WTC11 (cell line): ENCODE measurements at places on chromosomes 2 and 18.

DNA sequence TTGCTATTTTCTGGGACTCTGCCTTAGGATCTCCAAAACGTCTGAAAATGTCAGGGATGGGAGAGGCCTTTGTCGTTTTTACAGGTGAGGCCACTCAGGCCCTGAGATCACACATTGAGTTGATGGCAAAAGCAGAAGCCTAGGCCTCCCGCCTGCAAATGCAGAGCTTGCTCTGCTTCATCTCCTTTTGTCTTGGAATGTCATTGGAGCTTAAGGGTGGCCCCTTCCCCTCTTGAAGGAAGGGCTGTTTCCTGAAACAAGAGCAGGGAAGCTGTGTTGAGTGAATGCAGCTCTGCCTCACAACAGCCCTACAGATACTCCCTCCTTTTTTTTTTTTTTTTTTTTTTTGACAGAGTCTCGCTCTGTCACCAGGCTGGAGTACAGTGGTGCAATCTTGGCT lies 123.5 kb downstream of the GLI2 start:
- no peak for DNase-seq

GRCh38 chr2:105576440-105577241 lies 168.1 kb upstream of the NCK2 start:
- peak; percentile 29 for DNase-seq

DNA sequence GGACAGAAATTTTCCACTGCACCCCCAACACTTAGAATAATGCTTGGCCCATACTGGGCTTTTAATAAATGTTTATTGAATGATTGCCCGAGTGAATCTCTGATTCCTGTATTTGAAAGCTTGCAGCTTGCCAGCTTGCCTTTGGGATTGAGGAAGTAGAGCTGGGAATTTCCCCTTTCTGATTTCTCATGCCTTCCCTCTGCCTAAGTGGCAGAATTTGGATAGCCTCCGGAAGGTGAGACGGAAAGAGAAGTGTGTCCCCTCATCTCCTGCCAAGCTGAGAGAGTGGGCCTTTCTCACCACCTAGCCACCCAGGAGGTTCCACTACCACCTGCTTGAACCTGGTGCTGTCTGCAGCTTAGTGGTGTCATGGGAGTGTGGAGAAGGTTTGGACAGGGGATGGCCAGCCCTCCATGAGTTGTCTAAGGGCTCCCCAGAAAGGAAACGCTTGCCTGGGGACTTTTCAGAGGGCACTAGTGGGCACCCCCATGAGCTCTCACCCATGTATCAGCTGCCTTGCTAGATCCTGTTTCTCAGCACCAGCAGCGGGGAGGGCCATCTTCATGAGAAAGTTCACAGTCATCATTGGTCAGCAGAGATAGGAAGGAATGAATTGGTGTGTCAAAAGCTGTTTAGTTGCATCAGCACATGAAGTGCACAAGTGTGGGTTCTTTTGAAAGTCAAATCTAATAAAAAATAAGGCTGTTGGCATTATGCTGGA lies 8.6 kb upstream of the NCOA1 start:
- no peak for DNase-seq

DNA sequence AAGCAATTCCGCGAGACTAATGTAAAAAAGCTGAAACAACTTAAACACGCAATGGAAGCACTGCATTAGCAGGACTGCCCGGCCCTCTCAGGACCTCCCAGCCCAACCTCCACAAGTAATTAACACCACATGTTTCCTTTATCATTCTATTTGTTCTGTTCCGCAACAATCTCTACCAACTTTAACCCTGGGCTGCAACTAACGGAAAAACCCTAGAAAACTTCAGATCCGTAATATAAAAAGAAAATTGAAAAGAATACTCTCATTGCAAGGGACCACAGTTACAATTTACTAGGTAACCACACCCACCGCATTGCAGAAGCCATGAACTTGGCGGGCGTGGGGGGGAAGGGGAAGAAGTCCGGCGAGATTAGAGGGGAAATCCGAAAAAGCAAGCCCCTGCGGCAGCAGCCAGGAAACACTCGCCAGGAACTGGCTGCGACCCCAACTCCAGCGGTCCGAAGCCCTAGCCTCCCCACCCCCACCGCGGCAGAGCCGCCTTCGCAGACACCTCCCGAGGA lies 1.2 kb downstream of the EPB41L3 start:
- peak; percentile 49 for DNase-seq

DNA sequence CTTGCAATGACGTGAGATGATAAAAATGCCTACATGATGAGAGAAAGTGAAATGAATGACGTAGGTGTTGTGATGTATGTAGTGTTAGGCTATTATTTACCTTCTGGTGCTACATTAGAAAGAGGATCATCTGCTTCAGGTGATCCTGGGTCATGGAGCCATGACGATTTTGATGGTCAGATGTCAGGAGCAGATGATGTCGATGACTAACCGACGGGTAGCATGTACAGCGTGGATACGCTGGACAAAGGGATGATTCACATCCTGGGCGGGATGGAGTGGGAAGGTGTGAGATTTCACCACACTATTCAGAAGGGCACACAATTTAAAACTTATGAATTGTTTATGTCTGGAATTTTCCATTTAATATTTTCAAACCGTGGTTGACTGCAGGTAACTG lies 43.5 kb upstream of the ACVR1C start:
- no peak for DNase-seq

DNA sequence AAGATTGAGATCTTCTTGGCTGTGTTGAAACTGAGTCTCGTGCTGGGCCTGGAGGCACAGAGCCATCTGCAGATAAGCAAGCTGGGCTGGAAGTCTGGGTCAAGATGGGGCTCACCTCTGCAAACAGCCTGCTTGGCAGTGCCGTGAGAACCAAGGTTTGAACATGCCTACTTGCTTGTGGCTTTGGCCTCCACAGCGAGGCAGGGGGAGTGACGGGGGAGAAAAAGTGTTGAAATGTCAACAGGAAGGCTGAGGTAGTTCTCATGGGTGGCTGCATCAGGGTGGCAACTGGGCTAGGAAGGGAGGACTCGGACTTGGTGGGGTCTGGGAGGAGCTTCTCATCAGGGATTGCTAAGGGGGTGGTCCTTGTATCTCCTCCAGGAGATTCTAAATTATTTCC lies 99.7 kb downstream of the THNSL2 start:
- no peak for DNase-seq

- no peak for DNase-seq
Measured at GRCh38 chr2:109326306-109326705, 197.3 kb downstream of the SH3RF3 start.

GRCh38 chr2:40321016-40321623 lies 130.8 kb downstream of the SLC8A1 start:
- no peak for DNase-seq

DNA sequence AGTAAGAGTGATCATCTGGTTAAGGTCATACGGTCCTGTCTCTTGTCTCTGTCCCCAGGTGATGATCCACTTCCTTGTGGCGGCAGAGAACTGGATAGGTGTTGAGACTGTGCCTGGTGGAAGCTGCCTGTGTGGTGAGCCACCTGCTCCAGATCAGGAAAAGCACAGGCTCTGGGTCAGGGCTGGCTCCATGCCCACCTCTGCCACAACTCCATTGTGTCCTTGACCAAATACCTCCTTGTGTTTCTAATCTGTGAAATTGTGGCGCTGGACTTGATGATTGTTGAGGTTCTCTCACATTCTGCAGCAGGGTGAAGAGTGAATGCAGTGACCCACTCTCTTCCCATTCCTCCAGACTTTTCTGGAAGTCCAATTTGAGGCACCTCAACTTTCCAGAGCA lies 45.7 kb upstream of the EN1 start:
- no peak for DNase-seq

- no peak for DNase-seq
Measured at GRCh38 chr18:28637897-28638296, 461.0 kb upstream of the CDH2 start.

DNA sequence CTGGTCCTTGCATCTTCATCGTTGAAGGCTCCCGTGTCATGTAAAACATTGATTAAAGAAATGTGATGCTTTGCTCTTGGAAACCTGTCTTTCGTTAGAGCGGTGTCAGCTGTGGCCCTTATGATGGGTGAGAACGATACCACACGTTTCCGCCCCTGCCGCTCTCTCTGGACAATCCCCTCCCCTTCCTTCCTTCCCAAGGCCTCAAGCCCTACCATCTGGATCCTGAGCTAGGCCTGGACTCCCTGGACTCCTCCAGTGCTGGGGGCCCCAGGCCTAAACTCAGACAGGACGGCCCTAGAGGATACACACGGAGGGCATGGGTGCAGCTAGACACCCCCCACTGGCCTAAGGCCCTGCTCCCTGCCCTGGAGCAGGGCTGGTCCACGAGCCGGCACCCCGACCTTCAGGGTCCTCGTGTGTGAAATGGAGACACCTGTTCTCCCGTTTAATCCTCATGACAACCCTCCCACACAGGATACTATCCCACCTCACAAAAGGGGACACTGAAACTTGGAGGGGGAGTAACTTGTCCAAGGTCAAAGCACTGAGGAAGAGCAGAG lies 13.2 kb downstream of the BIN1 start:
- no peak for DNase-seq

GRCh38 chr18:46567196-46567595 lies 89.8 kb downstream of the LOXHD1 start:
- no peak for DNase-seq

GRCh38 chr2:101970901-101971300 lies 20.9 kb upstream of the IL1R2 start:
- no peak for DNase-seq
